Mammary epithelial cell (primary cell): ENCODE measurements at places on chromosomes 2 and 18. TPM values are rescaled to one million over a fixed set of nuclear protein-coding genes. Genes with fewer than 3 reads are reported as not detected.

DNA sequence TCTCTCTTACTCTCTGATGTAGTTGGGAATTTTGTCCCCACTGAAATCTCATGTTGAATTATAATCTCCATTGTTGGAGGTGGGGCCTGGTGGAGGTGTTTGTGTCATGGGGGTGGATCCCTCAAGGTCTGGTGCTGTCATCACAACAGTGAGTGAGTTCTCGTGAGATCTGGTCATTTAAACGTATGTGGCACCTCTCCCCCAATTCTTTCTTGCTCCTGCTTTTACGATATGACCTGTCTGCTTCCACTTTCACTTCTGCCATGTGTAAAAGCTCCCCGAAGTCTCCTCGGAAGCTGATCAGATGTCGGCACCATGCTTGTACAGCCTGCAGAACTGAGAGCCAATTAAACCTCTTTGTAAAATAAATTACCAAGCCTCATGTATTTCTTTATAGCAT, 337.8 kb upstream of the CDH2 start:
- DNase-seq = no peak

DNA sequence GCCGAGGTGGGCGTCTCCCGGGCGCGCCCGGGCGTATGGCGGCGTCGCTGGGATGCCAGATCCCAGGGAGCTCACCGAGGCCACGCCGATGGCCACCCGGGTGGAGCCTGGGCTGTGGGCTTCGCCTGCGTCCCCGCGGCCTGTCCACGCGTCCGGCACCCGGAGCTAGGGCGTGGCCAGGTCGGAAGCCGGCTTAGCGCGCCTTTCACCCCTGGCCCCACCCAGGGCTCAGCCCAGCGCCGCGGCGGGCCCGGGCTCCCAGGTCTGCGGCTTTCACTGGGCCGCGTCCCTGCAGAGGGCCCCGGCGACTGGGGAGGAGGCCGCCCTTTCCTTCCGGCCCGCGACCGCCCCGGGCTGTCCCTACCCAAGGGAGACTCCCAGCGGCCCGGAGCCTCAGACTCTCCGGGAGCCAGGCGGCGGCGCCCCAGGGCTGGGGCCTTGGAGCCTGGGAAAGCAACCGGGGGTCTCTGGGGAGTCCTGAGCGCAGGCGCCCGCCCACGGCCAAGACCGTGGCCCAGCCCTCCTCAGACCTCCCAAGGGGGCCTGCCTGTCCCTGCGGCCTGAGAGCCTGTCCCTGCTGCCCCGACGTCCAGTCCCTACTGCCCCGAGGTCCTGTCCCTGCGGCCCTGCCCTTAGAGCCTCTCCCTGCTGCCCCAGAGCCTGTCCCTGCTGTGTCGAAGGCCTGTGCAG, 36.3 kb upstream of the ITM2C start:
- no peak for DNase-seq

DNA sequence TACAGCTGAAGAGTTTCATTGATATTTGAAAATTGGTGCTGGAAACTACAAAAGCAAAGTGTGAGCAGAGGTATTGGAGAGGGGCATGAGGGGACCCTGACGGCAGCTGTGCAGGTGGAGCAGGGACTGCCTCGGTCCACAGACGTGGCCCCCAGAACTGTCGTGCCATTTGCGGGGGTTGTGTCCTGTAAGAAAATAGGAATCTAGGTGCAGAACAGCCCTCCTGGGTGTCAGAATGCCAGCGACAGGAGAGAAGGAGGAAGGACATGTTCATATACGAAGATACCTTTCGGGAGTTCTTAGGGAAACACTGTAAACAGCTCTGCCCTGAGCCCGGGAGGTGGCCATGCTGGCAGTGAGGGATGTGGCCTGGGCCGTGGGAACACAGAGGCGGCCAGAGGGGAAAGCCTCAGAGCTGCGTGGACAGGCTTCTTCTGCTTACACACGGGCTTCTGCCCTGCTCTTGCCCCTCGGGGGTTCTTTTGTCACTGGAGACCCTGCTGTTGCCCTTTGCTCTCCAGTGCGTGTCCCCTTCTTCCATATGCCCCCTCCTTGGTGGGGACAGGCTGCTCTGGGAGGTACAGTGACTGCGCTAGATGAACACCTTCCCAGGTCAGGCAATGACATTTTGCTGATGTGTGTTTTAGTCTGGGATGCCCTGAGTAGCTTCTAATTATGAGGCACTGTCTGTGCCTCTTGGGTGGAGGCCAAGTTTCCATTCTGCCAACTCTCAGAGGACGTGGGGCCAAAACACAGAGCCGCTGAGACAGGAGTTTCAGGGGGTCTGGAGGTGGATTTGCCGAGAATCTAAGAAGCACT, 81.9 kb upstream of the TXNDC2 start:
- no peak for DNase-seq

DNA sequence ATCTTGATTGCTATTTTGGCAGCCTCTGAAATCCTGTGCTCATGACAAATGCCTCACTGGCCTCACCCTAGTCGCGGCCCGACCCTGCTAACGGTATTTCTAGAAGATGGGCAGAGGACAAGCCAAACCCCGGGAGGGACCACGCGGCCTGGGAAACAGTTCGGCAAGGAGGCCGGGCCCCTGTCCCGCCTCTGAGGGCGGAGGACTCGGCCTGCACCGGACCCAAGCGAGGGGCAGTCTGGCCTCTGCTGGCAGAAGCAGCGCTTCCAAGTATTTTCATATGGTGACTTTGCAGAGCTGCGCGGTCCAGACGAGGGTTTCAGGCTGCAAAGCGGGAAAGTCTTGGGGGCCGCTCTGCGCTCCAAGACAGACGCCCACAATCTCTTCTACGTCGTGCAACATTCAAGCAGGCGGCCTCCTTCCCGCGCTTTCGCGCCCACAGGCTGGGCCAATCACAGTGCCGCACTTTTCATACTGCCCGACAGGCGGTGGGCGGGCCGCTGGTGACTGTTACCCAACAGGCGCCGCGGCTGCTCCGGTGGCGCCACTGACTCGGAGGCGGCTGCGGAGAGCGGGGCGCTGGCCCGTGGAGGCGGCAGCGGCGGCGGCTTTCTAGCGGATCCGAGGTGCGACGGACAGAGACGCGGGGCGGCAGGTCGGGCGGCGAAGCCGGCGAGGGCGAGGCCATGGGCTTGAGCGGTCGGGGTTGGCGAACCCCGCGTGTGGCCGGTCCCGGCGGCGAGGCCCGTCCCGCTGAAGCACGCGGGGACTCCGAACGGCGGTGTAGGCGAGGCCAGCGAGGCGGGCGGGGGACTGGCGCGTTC, at the start of gene RBM44:
TSS of gene RBM44 (plus strand) at position 544 of the 824 bp plus-strand sequence. CDS start 14,831 bp downstream, outside the sequence.
- no peak for DNase-seq

DCDC2C gene
- total RNA-seq = not detected

SCN9A gene
- total RNA-seq = 1.2 and 1.3 TPM in 2 replicates

DNA sequence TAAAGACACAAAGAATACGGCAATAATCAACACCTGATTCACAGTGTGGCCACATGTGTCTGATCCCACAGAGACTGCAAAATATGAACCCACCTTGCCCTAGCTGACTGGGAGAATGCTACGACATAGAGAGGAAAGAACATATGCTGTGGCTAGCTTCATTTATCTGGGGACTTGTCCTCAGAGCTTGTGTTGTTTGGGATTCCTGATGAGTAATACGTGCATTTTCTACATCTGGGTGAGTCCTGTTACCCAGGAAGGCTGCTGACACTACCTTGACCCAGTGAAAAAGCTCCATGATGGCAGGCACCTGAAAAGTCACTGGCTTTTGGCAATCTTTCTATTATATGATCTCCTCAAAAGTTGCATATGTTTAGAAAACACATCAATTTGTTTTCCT, 427.7 kb upstream of the LYPD1 start:
- DNase-seq = peak; percentile 11

DNA sequence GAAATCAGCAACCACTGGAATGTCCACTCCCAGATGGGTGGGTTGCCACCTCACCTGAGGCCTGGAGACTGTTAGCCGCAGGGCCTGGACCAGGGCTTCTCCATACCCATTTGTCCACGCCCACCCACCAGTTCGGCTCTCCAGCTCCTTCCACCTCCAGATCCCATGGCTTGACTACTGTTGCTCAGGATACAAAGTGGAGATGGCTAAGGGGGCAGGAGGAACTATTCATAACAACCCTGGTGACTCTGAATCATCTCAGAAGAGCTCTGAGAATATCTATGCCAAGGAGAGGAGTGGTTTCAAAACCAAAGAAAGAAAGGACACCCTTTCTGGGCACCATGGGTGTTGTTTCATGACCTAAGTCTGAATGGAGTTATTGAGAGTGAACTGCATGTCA, 145.8 kb downstream of the LAMA3 start:
- DNase-seq = peak; percentile 98

GRCh38 chr2:129752176-129752575, 227.3 kb upstream of the RAB6C start:
- no peak for DNase-seq

ABCA12 gene
- 47.0 TPM for total RNA-seq

GRCh38 chr2:8231902-8232301, 450.0 kb upstream of the ID2 start:
- no peak for DNase-seq

GRCh38 chr18:14916181-14916580, 168.2 kb downstream of the ANKRD30B start:
- DNase-seq = no peak

DNA sequence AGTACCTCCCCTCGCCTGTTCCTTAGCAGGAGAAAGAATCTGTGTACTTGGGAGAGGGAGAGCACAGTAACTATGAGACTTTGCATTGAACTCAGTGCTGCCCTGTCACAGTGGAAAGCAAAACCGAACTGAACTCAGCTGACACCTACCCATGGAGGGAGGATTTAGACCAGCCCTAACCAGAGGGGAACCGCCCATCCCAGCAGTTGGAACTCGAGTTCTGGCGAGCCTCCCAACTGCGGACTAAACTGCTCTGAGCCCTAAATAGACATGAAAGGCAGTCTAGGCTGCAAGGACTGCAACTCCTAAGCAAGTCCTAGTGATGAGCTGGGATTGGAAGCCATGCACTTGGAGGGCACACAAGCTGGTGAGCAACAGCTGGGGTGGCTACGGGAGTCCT, 110.4 kb downstream of the GRB14 start:
- no peak for DNase-seq
